ENCODE measurements at places on chromosomes 2 and 18. TPM values are rescaled to one million over a fixed set of nuclear protein-coding genes. Genes with fewer than 3 reads are reported as not detected.

Gene SIGLEC15
- not detected for total RNA-seq

Gene GNLY
- not detected for total RNA-seq

Gene CERS6
- 32.5 TPM for total RNA-seq

DNA sequence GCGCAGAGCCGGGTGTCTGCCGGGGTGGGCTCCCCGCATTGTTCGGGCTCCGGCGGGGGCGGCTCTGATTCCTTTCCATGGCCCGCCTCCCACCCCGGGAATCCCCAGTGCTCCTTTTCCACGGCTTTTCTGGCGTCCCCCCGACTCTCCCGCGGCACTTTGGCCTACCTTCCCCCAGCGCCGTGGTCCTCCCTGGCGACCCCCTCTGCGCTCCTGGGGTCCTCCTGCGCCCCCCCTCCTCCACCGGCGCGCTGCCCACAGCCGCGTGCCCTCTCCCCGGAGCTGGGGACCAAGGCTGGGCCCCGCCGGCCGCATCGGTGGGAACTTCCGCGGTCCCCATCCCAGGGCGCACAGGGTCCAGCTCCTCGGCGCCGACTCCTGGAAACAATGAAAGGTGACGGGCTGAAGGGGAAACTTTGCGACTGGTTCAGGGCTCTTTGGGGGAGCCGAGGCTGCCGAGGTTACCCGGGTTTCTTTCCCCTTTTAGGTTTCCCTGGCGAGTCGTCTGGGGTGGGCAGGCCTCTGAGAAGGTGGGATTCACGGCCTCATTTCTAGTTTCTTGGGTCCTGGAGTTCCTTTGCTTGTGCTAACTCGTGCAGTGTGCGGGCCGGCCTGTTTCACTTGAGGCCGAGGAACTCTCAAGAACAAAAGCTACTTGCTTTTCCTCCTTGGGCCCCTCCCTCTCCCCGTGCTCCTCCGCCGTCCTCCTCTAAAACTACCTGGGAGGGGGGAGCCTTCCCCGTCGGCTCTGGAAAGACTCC, 2.2 kb downstream of the TGIF1 start:
- H3K36me3 ChIP-seq = peaks cover 7% of the 10 kb centered on the region
- H3K27me3 ChIP-seq = no peaks in the 10 kb centered on the region
- DNase-seq = peak; percentile 28
- peak overlapping the region; percentile 96 for H3K4me3 ChIP-seq

- DNase-seq = no peak
- no peaks in the 10 kb centered on the region for H3K36me3 ChIP-seq
- no peak overlapping the region for H3K4me3 ChIP-seq
- peaks cover 35% of the 10 kb centered on the region for H3K27me3 ChIP-seq
- H3K4me1 ChIP-seq = peaks cover 17% of the 10 kb centered on the region
These were observed 4.3 kb downstream of the LDLRAD4 start for GRCh38 chr18:13222856-13223281.

GRCh38 chr18:63218472-63218871, 101.1 kb downstream of the BCL2 start:
- H3K27ac ChIP-seq = no peak overlapping the region

- no peak for DNase-seq
- no peak overlapping the region for H3K4me3 ChIP-seq
- H3K27me3 ChIP-seq = no peaks in the 10 kb centered on the region
- no peak overlapping the region for H3K27ac ChIP-seq
These were observed 381.8 kb upstream of the POU3F3 start for GRCh38 chr2:104472076-104472475.

DNA sequence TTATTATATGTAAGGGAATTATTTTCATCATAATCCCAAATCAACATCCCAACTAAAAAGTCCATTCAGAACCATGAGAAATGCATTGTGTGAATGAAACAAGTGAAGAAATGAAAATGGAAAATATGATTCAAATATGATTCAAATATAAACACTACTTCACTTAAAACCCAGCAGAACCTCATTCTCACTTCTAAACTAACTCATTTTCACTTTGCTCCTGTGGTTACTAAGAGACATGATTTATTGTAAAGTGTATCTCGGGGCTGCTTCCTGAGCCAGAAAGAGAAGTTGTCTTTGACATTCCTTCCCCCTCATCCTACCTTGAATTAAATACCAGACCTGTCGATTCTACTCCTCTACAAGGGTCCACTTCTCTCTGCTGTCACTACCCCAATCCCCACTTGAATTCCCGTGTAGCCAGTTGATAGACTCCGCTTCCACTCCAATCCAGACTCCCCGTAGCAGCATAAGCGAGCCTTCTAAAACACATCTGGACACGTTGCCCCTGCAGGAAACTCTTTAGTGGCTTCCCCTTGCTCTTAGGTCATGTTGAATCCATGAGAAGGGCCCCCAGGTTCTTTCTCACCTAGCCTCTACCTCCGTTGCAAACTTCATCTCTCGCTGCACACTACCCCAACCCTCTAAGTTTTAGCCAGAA, 697.0 kb upstream of the ID2 start:
- peaks cover 2% of the 10 kb centered on the region for H3K36me3 ChIP-seq
- no peak for DNase-seq
- H3K4me3 ChIP-seq = no peak overlapping the region
- no peaks in the 10 kb centered on the region for H3K27me3 ChIP-seq
- no peak overlapping the region for H3K27ac ChIP-seq

GRCh38 chr2:35830833-35831232, 524.7 kb upstream of the CRIM1 start:
- H3K27ac ChIP-seq = no peak overlapping the region
- no peaks in the 10 kb centered on the region for H3K27me3 ChIP-seq
- no peak for DNase-seq
- H3K4me1 ChIP-seq = peaks cover 1% of the 10 kb centered on the region
- H3K4me3 ChIP-seq = no peak overlapping the region
- H3K36me3 ChIP-seq = no peaks in the 10 kb centered on the region

GRCh38 chr2:156511803-156512202, 75.6 kb downstream of the GPD2 start:
- H3K36me3 ChIP-seq = peaks cover 11% of the 10 kb centered on the region
- H3K4me1 ChIP-seq = no peaks in the 10 kb centered on the region
- H3K27me3 ChIP-seq = no peaks in the 10 kb centered on the region
- no peak for DNase-seq

DNA sequence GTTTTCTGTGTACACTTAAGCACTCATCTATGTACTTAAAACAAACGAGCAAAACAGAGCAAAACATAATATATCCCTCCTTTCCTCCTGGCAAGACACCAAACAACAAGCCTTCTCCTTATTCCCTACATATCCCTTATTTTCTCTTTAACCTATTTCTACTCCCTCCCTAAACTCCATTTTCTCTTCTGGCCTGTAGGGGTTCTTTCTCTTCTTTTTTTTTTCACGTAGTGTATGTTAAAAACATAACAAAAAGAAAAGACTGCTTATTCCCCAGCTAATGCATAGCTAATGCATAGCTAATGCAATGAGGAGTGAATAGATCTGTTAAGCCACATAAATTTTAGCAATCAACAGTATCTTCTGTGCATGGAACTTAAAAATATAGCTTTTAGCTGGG, 193.4 kb downstream of the TMEM247 start:
- no peak overlapping the region for H3K4me3 ChIP-seq
- H3K4me1 ChIP-seq = no peaks in the 10 kb centered on the region
- no peak for DNase-seq
- no peak overlapping the region for H3K27ac ChIP-seq
- H3K36me3 ChIP-seq = no peaks in the 10 kb centered on the region
- no peaks in the 10 kb centered on the region for H3K27me3 ChIP-seq

GRCh38 chr2:176283291-176284068, 14.2 kb downstream of the MTX2 start:
- no peaks in the 10 kb centered on the region for H3K27me3 ChIP-seq
- peaks cover 7% of the 10 kb centered on the region for H3K36me3 ChIP-seq
- no peak overlapping the region for H3K27ac ChIP-seq
- H3K4me3 ChIP-seq = no peak overlapping the region

DNA sequence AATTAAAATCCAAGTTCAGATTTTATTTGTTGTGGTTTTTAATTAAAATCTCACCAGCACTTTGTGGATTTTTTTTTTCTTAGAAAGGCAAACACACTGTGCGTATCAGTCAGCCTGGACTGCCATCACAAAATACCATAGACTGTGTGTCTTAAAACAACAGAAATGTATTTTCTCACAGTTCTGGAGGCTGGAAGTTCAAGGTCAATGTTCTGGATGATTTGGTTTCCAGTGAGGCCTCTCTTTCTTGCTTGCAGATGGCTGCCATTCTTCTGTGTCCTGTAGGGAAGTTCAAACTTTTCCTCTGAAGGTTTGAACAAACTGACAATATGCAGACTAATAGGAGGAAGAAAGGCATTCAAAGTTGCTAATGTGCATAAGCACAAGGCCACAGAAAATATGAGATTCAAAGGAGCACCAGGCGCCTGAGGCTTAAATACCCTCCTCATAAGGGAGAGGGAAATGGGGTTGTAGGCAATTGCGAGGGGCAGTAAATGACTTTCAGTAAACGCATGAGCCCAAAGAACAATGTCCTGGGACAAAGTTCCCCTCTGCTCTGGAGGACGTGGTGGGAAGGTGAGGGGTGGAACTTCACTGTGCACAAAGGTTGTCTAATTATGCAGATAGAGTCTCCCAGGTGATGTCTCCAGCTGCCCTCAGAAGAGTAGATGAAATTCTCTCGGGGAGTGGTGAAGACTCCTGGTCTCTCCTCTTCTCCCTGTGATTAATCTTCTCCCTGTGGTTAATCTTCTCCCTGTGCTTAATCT, 26.5 kb upstream of the KCNF1 start:
- H3K4me3 ChIP-seq = no peak overlapping the region
- H3K27me3 ChIP-seq = peaks cover 2% of the 10 kb centered on the region
- no peaks in the 10 kb centered on the region for H3K36me3 ChIP-seq
- H3K4me1 ChIP-seq = peaks cover 27% of the 10 kb centered on the region

DNA sequence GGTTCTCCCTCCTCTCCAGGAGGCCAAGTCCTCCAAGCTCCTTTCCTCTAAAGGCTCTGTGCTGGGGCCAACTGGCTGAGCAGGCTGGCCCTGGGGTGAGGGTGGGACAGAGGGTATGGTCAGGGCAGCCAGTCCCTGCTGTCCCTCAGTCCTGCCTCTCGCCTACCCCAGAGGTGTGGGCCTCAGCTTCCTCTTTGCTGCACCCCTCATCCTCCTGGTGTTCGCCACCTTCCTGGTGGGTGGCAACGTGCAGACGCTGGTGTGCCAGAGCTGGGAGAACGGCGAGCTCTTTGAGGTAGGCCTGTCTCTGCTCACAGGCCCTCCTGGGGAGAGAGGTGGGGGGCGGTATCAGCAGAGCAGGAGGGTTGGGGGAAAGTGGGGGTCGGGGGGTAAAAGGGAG, 6.8 kb downstream of the PROM2 start:
- DNase-seq = no peak
- H3K4me3 ChIP-seq = no peak overlapping the region
- H3K27me3 ChIP-seq = no peaks in the 10 kb centered on the region
- H3K4me1 ChIP-seq = no peaks in the 10 kb centered on the region
- H3K27ac ChIP-seq = no peak overlapping the region
- H3K36me3 ChIP-seq = peaks cover 2% of the 10 kb centered on the region

Measured in progenitor cell of endocrine pancreas (in vitro differentiated cells).